ENCODE measurements at places on chromosomes 2 and 18.

- no peak for DNase-seq
Observed at GRCh38 chr2:19702267-19702666, 199.5 kb downstream of the TTC32 start.

- no peak for DNase-seq
Observed at GRCh38 chr18:79413025-79413424, 17.3 kb downstream of the NFATC1 start.

GRCh38 chr2:149087751-149088150, 49.3 kb downstream of the LYPD6B start:
- DNase-seq, result no peak

DNA sequence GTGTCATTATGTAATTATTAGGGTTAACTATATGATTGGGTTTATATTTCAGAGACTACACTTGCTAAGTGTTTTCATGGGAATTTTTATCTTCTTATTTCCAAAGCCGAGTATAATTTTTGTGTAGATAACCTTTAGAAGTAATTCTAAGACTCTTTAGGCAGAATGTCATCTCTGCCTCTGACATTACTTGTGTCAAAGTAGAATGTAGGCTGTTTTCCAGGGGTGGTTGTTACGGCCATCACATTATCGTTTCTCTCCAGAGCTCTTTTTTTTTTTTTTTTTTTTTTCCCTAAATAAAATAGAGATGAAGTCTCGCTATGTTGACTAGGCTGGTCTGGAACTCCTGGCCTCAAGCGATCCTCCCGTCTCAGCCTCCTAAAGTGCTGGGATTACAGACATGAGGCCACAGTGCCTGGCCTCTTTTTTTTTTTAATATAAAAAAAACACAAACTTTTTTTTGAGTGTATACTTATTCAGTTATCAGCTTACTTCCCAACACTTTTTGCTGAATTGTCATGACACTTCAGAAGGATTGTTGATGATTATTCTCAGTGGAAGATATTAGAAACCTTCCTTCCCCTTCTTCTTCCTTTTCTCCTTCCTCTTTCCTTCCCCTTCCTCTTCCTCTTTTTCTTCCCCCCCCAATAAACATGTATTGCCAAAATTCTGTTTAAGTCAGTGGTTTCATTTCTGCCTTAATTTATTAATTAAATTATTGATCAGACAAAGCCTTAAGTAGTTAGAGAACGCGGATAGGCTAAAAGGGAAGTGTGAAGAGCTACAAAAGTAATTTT, 2.3 kb downstream of the PIKFYVE start:
- no peak for DNase-seq

DNA sequence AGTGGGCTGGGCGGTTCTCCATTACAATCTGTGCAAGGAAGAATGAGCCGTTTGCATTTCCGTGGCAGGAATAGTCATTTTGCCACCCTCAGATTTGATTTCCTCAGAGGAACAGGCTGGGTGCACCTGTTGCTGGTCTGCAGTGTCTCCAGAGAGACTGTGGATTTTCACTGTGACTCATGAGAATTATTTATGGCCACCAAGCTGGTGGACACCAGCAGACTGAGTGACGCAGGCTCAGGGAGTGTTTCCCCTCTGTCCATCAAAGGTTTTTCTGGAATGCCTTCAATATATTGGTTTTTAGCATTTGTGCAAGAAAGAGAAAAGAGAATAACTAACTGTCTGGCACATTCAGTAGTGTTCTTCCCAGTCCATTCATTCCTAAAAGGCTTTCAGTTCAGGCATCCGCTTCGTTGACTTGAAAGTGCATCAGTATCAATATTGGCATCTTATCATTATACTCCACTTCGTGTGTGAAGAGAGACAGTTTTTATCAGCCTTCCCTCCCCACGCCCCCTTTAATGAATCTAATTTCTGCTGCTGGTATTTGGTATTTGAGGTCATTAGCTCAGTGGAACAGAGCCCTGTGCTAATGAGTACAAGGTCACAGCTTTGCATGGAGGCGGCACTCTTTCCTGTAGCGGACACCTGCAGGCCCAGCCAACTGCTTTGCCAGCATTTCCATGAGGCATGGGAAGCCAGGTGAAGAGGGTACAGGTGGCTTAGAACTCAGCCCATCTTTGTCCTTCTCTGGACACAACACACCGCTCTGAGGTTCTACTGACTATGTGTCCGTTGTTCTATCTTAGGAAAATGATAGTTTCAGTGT, 39.9 kb downstream of the PRKCE start:
- DNase-seq, result no peak

- DNase-seq, result no peak
Observed at GRCh38 chr2:233836359-233836758, 18.0 kb downstream of the HJURP start.

DNA sequence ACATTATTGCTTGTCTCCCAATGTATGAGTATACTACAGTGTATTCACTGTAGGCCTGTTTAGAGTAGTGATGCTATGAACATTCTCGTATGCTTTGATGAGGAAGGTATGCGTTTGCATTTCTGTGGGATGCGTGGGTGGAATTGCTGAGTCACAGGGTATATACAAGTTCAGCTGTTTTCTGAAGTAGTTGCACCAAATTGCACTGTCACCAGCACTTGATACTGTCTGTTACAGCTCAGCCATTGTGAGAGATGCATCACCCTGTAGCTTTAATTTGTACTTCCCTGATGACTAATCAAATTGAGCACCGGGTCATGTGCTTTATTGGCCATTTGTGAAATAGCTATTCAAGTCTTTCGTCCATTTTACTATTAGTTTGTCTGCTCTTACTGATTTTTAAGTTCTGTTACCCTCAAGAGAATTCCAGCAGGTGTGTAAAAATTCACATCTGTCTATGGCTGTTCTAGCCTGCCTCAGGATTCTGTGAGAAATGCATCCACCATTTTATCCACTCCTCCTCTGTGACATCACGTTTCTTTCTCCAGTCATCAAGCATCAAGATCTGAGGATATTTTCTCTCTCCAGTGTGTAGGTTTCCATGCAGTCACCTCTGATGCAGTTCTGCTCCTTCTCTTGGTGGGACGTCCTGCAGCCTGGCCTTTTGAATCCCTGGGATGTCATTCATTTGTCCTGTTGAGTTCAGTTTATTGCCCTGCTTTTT, 72.5 kb downstream of the DGKD start:
- no peak for DNase-seq

- DNase-seq, result no peak
Observed at GRCh38 chr2:143758629-143759330, 629.6 kb downstream of the ARHGAP15 start.

DNA sequence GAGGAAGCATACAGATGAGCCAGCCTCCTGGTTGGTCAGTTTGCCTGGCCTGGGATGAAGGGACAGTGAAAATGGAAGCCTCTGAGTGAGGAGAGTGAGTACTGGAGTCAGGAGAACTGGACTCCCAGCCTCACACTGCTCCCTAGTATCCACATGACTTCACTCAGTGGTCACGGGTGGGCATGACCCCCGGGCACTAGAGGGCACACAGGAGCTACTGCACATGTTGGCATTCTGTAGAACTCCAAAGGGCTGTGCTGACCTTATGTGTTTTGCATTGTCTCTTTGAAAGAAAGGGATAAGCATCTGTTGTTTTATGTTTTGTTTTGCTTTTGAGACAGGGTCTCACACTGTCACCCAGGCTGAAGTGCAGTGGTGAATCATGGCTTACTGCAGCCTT, 23.7 kb downstream of the NCAPH start:
- peak; percentile 28 for DNase-seq

DNA sequence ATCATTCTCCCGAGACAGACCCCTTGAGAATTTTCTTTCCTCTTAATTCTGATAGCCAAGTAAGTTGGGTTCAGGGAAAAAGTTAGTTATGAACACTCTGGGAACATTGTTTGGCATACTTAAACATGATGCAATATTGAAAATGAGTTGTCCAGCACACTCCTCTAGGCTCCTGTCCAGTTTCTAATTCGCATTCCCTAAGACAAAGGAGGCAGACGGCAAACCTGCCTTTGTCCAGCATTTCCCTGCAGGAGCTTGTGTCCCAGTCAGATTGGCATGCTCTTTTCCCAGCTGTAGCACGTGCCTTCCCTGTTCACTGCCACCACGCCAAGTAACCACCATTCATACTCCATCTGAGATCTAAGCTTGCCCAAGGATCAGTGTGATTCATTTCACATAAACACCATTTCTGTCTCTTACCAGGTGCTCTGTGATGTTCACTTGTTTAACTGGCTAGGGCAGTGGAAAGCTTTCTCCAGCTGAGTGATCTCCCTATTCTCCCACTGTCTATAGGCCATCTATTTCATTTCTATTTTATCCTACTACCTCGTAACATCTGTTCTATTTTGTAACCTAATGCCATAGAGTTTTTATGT, 150.0 kb upstream of the EPB41L3 start:
- DNase-seq, result no peak

- DNase-seq, result no peak
Observed at GRCh38 chr18:61791031-61791430, 101.8 kb downstream of the RNF152 start.

GRCh38 chr2:231190531-231191197, 7.8 kb upstream of the ARMC9 start:
- no peak for DNase-seq

DNA sequence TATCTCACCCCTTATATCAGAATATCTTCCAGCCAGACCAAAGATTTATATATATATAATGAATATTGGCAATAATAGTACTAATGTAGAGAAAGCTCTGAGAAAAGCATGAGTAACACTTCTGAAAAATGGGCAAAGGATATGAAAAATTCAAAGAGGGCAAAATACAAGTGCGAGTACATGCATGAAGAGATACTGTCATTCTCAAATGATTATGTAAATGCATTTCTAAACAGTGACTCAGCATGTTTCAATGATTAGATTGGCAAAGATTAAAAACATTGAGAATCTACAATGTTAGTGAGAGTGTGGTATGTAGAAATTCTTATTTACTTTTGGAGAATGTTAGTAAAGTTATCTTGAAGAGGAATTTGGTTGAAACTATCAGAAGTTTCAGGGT, 118.3 kb upstream of the NEDD4L start:
- no peak for DNase-seq

GRCh38 chr2:216490061-216490460, 8.6 kb upstream of the RPL37A start:
- no peak for DNase-seq

- DNase-seq, result no peak
Observed at GRCh38 chr2:46537624-46538295, 58.4 kb downstream of the TMEM247 start.

- no peak for DNase-seq
Observed at GRCh38 chr2:128187032-128187654, 96.1 kb downstream of the UGGT1 start.

DNA sequence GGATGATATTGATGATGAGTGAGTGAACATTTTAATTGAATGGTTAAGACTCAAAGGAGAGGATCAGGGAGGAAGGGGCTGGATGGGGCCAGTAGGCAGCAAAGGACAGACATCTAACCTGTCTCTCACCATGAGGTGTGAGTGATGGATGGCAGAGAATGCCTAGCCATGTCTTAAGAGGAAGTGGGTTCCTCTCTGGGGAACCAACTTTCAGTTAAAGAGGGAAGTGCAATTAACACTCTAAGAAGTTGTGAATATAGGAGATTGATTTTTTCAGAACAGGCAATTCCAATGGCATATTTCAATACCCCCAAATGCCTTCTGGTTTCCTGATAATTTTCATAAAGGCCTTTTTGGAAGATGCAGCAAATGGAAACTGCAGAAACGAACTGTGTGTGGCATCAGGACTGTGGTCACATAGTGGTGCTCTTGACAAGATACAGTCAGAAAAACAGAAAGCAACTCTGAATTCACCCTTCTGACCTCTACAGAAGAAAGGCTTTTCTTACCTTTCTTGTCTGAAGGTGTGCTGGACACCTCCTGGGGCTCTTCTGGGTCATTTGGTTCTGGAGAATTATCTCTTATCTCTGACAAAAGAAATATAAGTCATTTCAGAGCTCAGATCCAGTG, 10.2 kb downstream of the SP110 start:
- DNase-seq, result no peak

DNA sequence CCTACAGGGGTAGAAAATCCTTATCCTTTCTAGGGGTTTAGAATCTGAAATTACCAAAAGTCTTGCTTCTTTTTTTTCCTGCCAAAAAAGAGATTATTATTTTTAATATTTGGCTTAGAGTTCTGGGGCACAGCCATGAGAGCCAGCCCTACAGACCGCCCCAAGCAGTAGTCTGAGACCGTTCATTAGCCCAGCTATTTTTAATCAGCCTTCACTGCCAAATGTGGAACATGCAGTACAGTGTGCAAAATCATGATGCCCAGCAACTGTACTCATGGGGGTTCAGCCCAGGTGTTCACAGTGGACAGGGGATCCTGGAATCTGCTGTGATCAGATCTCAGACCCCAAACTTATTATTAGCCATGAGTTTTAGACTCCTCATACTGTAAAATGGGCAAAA, 60.4 kb downstream of the GRB14 start:
- no peak for DNase-seq

- no peak for DNase-seq
Observed at GRCh38 chr2:25521665-25522387, 151.6 kb downstream of the DTNB start.

- no peak for DNase-seq
Observed at GRCh38 chr2:235603659-235604058, 109.8 kb downstream of the AGAP1 start.

GRCh38 chr2:11554399-11554716, 20.5 kb downstream of the GREB1 start:
- DNase-seq, result no peak

GRCh38 chr2:72386288-72386687, 238.6 kb upstream of the CYP26B1 start:
- no peak for DNase-seq
